ENCODE measurements at places on chromosomes 4 and X.

- DNase-seq, result no peak
These were observed 190.6 kb upstream of the NEIL3 start for GRCh38 chr4:177119021-177119471.

GRCh38 chr4:168488869-168489274, 8.0 kb upstream of the PALLD start:
- DNase-seq, result no peak

DNA sequence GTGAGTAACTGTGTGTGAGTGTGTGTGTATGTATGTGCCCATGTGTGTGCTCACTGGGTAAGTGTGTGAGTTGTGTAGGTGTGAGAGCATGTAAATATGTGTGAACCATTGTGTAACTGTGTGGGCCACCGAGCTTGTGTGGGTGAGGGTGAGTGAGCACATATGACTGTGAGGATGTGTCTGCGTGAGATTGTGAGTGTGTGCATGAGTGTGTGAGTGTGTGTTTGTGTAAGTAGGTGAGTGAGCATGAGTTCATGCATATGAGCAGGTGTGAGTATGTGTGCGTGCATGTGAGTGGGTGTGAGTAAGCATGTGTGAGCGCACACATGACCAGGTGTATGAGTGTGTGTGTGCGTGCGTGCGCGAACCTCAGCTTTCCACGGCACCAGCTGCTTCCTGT, 1.4 kb upstream of the ATP2B3 start:
- no peak for DNase-seq

DNA sequence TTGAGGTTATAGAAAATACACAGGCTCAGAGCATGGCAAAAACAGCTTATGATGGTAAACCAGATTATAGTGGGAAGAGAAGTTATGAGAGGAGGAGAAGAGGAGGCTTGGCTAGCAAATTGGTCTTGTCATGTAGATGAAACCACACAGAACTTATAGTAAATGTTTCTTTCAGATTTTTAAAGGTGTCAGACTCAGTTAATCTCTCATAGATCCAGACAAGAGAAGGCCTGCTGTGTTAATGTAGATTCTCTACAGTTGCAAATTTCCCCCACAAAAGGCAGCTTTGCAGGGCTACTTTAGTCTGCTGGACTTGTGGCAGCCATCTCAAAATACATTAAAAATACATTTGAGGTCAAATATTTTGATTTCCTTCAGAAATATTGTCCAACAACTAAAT, 1731.7 kb downstream of the ARAP2 start:
- no peak for DNase-seq

- DNase-seq, result no peak
These were observed 235.4 kb downstream of the SPRY1 start for GRCh38 chr4:123631786-123632692.
